Esophagus squamous epithelium (tissue), 5 donors: ENCODE measurements at places on chromosomes 3 and 15. TPM values are rescaled to one million over a fixed set of nuclear protein-coding genes. Genes with fewer than 3 reads are reported as not detected.
A peak's percentile ranks its signal among the peaks of the same experiment; 100 is the strongest.

GRCh38 chr3:184811999-184812661 is at the start of gene VPS8:
TSS of gene VPS8 (plus strand) at chr3:184812166. CDS start at chr3:184824633, 12,467 bp downstream.
- DNase-seq: peak; percentile 88

DNA sequence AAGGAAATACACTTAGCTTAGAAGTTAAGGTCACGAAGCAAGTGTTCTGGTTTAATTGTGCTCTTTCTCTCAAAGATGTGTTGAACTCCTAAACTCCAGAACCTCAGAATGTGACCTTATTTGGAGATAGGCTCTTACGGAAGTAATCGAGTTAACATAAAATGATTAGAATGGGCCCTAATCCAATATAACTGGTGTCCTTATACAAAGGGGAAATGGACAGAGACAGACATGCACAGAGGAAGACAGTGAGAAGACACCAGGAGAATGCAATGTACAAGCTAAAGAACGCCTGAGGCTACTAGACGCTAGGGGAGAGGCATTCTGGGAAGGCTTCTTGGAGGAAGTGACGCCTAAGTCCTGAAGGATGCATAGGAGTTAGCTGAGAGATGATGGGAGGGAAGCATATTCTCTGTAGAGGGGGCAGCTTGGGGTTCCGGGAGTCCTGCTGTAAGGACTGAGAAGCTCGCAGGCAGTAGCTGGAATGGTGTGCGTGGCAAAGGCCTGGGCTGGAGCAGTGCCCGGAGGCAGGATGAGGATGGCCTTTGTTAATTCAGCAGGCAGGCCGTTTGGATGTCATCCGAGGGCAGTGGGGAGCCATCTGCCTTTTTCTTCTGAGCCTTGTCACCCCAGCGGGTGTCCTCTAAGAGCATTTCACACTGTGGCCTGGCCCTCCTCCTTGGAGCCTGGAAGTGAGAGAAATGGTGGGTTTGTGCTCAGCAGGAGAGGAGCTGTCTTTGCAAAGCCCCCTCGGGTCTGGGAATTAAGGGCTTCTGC is 513.4 kb downstream of the SHQ1 start:
- no peak for DNase-seq

DNA sequence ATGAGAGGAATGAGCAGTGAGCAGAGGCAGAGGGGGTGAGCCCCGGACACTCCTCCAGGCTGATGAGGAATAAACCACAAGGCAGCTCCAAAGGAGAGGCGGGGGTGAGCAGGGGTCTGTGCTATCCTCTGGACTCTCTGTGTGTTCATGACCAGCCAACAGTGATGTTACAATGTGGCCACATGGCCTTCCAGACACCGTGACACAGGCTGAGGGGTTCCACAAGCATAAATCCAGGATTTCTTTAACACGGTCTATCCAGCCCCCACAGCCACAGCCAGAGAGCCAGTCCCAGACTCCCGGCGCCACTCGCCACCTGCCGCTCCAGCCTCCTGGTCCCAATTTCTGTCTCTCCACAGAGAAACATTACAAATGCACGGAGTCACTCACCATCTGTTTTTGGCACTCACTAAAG is 24.4 kb downstream of the XXYLT1 start:
- DNase-seq: no peak

Gene MUC20
- 14.1 TPM for total RNA-seq

Gene ASB14
- not detected for total RNA-seq

- DNase-seq: no peak
These were observed 76.7 kb downstream of the SCN10A start for GRCh38 chr3:38739396-38739689.

GRCh38 chr3:58999134-58999773 is 50.6 kb downstream of the CFAP20DC start:
- no peak for DNase-seq

- no peak for DNase-seq
These were observed 103.5 kb upstream of the UBE2E2 start for GRCh38 chr3:23099677-23100076.

Gene GPR27
- total RNA-seq: 2.9 TPM

Gene CSPG5
- total RNA-seq: not detected

GRCh38 chr3:197372047-197372661 is 73.7 kb upstream of the DLG1 start:
- DNase-seq: no peak

Gene PGBD4
- 0.91 TPM for total RNA-seq
